ENCODE measurements at places on chromosomes 16 and 17.

DNA sequence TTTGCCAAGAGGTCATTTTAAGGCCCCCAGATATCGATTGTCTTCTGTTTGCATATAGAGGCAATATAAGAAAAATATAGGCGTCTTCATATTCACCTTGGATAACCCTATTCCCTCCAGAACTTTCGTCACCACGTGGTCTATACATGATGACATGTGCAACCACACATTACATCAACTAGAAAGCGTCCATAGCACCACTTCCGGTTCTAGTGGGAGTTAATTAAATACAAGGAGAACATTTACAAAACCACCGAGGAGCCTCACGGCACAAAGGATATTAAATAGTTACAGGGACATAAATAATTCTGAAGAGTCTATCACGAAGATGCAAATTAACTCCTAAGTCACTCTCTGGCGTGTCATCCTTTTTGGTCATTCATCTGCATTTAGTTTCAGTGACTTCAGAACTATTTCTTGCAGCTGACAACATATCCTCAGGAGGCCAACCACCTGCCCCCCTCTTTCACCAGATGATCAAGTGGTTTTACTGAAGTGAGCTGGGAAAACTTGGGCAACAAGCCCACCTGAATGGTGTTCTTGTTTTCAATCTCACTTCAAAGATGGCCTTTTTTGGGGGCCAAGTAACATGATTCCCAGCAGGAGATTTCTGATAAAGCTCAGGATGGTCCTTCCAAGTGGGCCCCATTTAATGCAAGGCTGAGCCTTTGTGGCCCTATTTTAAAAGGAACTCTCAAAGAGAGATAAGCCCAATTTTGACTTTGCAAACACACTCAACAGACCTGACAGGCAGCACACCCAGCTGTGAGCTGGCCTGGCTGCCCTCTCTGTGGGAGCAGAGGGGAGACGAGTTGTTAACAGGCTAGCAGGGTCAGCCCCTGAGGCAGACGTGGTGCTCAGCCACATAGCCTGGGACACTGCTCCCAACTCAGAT is 15.3 kb downstream of the CMTM3 start:
- no peak for DNase-seq

DNA sequence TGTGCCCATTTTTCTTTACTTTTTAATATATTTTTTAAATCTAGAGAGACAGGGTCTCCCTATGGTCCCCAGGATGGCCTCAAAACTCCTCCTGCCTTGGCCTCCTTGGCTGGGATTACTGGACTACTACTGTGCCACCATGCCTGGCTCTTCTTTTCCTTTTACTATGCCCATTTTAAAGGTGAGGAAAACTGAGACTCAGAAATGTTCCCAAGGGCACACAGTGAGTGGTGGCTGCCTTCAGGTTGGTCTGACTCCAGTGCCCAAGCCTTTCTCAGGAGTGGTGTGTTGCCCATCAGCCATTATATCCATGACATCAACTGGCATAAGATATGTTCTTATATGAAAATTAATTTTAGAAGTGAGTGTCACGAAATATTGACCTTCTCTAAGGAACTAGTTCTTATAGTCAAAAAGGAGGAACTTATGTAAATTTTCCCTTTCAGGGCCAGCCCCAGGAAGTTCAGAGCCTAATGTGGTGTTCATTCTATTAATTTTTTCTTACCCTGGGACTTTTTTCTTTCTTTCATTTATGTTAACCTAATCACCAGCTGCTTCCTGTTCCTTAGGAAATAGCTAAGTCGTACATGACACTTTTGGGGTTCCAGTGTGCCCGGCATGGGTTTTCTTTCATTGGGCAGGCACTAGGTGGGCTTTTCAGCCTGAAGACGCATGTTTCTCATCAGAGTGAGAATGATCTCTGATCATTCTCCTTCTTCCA is 17.9 kb upstream of the SPN start:
- DNase-seq = no peak

GRCh38 chr16:49556606-49557446 is 183.2 kb downstream of the C16orf78 start:
- DNase-seq = no peak

DNA sequence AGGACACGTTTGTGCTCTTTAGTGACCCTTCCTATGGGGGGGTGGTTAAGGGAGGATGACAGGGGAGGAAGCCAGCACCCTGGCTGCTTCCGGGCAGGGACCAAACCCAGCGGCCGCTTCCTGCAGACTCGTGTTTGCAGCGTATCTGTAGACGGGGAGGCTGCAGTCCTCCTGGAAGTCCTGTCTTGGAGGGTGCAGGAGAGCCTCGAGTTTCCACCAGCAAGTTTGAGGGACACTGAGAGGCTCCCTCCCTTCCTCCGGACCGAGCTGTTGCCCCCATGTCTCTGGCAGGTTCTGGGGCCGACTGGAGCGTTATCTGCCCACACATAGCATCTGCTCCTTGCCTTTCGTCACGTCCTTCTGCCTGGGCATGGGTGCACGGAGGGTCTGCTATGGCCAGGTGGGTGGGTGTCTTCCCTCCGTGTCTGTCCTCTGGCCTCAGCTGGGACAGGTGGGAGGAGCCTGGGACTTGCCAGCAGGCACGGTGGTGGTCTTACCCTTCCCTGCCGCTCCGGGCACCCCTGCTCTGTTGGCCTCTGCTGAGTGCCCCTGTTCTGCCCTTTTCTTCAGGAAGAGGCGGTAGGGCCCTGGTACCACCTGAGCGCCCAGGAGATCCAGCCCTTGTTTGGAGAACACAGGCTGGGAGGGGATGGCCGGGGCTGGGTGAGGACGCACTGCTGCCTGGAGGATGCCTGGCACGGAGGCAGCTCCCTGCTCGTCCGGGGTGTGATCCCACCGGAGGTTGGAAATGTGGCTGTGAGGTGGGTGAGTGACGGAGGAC is 8.8 kb downstream of the ENGASE start:
- no peak for DNase-seq

- DNase-seq = no peak
Observed at GRCh38 chr16:8436931-8437330, 153.4 kb downstream of the TMEM114 start.

DNA sequence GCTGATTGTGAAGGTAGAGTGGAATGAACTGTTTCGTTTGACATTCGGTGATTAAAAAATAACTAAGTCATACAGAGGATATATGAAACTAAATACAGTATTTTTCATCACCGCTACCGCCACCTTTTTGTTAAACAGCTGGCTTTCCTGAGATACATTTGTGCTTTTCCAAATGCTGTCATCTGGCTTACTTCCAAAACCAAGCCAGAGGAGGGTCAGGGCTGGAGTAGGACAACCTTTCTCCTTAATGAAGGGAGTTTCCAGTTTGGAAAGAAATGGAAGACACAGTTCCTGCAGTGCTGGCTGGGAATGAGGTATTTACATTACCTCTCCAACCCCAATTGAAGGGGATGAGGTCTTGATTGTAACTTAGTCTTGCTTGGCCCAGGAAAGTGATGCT is 3.2 kb downstream of the TNRC6C start:
- no peak for DNase-seq

DNA sequence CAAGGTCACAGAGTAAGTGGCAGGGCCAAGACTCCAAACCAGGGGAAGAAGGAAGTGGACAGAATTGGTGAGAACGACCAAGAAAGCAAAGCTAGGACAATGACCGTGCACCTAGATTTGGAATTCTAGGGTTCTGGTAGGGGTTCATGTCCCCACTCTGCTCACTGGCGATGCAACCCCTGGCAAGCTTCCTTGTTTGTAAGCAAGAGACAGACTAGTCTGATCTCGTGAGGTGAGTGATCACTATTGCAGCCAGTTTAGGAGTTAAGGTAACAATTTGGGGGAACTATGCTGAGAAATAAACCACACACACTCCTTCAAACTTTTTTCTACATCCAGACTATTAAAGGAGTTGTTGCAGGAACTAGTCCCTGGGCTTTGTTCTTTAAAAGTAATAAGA is 48.1 kb downstream of the XPO6 start:
- DNase-seq = no peak
